ENCODE measurements at places on chromosomes 7 and 10.

DNA sequence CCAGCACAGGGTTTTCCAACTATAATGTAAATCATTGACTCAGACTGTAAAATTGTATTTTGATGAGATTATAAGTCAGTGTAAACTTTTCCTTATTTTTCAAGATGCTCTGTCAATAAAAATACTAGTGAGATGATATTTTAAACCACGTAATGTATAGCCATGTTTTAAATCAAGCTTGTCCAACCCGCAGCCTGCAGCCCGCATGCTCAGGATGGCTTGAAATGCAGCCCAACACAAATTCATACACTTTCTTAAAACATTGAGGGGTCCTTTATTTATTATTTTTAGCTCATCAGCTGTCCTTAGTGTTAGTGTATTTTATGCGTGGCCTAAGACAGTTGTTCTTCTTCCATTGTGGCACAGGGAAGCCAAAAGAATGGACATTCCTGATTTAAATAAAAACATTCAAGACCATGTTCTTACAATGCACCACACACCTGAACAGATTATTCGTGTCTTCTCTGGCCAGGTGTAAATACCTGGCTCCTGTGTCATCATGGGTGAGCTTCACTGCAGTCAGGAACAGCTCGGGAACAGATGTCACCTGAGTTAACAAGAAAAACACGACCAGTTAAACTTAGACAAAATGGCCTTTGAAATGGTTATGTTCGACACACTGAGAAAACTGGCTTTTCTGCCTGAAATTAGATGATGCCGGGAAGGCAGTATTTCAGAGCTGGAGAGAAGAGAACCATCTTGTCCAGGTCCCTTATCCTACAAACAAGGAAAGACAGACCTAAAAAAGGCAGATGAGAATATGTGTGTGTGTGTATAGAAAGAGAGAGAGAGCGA, 5.9 kb downstream of the PITRM1 start:
- DNase-seq = no peak

GRCh38 chr7:151822541-151823181, 54.3 kb downstream of the PRKAG2 start:
- no peak for DNase-seq

DNA sequence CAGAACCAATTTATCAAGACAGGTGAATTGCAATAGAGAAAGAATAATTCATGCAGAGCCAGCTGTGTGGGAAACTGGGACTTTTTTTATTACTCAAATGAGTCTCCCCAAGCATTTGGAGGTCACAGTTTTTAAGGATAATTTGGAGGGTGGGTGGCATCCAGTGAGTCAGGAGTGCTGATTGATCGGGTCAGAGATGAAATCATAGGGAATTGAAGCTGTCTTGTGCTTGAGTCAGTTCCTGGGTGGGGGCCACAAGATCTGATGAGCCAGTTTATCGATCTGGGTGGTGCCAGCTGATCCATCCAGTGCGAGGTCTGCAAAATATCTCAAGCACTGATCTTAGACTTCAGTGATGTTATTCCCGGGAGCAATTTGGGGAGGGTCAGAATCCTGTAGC, 9.9 kb upstream of the MYO1G start:
- DNase-seq = no peak

GRCh38 chr10:93106631-93107072, 33.0 kb downstream of the CYP26A1 start:
- DNase-seq = no peak

DNA sequence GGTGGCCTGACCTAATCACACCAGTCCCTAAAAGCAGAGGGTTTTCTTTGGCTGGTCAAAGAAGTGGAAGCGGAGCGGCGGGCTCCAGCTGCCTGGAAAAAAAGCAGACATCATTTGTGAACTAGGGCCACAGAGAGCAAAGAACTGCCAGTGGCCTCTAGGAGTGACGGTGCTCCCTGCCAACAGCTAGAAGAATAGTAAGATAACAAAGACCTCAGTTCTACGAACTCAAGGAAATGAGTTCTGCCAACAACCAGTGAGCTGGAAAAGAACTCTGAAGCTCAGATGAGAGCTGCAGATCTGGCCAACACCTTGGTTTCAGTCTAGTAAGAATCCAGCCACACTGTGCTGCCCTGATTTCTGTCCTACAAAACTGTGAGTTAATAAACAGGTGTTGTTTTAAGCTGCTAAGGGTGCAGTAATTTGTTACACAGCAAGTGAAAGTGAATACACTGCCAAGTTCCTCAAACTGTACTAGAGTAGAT, 178.0 kb downstream of the SRPK2 start:
- DNase-seq = no peak

GRCh38 chr7:50648076-50648475, 82.9 kb upstream of the DDC start:
- no peak for DNase-seq

GRCh38 chr7:76281006-76281705, 21.3 kb upstream of the HSPB1 start:
- no peak for DNase-seq

DNA sequence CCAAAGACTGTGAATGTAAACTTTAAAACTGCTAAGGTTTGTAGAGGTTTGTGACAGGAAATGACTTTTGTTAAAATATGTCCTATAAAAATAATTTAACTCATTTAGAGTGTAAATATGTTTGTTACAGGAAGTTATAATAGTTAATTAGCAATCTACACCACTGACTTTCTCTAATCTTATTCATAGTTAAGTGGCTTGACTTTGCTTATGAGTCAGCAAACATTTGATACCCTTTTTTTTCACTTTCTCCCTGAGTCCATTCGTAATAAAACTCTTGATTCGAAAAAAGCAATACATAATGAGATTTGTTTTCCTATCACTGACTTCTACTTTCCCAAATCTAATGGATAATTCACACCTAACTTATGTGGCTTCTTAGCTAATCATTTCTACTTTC, 317.7 kb upstream of the SEMA3C start:
- no peak for DNase-seq

Measured in CD4-positive, alpha-beta T cell treated with Interleukin-21 for 1 hour (primary cell).